ENCODE measurements at places on chromosomes 2 and 18.

DNA sequence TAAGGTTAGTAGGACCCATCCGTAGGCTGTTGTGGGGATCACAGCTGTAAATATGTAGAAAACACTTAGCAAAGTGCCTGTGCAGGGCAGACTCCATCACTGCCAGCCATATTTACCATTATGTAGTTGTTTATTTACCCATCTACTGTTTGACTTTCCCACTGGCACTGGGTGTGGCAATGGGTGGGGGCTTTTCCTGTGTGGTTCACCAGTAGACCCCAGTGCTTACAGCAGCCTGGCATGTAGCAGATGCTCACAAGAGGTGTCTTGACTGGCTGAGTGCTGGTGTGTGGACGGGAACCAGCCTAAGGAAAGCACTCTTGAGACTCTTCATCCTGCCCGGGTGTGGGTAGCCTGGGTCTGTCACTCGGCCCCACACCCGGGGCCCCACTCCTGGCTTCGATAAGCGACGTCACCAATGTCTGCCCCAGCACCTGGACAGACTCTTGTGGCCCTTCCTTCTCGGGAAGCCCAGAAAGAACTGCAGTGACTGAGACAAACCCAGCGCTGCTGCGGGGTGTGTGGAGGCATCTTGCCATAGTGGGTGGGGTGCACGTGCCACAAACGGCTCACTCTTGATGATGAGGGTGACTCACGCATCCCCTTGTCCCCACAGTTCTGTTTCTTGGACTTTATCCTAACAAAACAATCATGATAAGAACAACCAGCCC lies 78.3 kb downstream of the HDAC4 start:
- no peak for DNase-seq

- no peak for DNase-seq
Observed at GRCh38 chr18:7190547-7191156, 40.2 kb upstream of the LRRC30 start.

DNA sequence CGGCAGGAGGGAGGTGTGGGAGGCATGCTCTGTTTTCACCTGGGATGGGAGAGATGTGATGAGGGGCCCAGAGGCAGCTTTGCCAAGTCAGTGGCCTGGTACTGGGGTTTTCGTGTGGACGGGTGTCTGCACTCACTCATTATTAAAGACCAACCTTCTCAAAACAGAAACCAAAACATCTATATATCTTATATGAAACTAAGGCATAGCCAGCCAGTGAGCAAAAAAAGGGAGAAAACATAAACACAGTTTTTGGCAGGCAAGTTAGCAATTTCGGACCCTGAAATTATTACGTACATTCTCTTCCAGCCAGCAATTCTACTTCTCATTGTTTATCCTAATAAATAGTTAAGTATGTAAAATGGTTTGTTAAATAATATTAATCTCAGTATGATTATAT lies 181.1 kb upstream of the SMAD2 start:
- DNase-seq = no peak

DNA sequence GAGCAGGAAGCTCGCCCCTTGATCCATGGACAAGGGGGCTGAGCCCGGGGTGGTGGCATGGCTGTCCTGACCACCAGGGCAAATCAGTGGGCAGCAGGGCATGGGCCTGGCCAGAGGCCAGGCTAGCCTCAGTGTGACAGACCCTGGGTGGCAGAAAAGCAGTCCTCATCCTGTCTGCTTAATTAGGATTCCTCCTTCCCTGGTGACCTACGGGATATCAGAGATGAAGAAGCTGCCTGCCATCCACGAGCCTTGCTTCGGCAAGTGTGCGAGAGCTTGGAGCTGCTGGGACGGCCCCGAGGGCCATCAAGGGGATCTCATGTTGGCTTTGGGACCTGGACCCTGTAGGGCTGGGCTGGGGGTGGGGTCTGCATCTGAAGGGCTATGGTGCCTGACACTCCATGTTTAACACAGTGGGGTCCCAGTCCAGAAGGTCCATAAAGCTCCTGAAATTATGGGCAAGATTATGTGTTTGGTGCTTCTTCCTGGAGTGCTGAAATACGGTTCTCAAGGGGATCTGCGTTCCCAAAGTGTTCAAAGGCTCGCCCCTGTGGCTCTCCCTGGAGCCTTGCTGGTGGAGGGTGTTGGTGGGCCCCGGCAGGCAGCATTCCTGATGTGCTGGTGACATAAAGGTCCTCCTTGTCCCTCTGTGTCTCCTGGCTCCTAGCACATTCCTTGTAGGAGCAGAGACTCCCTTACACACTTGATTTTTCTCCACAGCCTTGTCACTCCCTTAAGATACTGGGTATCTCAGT lies 52.6 kb downstream of the KCNIP3 start:
- no peak for DNase-seq

GRCh38 chr18:58027341-58027740 lies 16.7 kb upstream of the NEDD4L start:
- no peak for DNase-seq

GRCh38 chr2:1674276-1674675 lies 70.0 kb downstream of the PXDN start:
- DNase-seq = no peak

DNA sequence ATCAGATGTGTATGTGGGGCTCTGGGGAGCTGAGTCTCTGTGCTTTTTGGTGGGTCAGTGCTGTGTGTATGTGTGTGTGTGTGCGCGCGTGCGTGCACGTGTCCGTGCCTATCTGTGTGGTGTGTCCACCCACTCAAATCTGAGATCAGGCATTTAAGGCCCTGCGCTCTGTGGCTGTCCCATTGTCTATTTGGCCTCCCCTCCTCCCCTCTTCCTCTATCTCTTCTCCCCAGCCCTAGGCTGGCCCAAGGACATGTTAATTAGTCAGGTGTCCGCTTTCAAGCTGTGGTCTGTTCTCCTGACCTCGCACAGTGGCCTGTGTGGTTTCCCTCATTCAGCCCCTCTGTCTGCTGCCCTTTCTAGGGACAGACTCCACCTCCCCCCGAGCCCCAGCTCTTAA lies 136.4 kb downstream of the DYSF start:
- DNase-seq = no peak

- DNase-seq = no peak
Observed at GRCh38 chr18:11412811-11413210, 196.6 kb upstream of the SLC35G4 start.

GRCh38 chr2:137999273-137999672 lies 35.0 kb downstream of the HNMT start:
- DNase-seq = no peak
